A172 (cell line): ENCODE measurements at places on chromosomes 5 and 9. TPM values are rescaled to one million over a fixed set of nuclear protein-coding genes. Genes with fewer than 3 reads are reported as not detected.

GRCh38 chr9:37424204-37424685 is 1.7 kb downstream of the GRHPR start:
- no peak for DNase-seq

DNA sequence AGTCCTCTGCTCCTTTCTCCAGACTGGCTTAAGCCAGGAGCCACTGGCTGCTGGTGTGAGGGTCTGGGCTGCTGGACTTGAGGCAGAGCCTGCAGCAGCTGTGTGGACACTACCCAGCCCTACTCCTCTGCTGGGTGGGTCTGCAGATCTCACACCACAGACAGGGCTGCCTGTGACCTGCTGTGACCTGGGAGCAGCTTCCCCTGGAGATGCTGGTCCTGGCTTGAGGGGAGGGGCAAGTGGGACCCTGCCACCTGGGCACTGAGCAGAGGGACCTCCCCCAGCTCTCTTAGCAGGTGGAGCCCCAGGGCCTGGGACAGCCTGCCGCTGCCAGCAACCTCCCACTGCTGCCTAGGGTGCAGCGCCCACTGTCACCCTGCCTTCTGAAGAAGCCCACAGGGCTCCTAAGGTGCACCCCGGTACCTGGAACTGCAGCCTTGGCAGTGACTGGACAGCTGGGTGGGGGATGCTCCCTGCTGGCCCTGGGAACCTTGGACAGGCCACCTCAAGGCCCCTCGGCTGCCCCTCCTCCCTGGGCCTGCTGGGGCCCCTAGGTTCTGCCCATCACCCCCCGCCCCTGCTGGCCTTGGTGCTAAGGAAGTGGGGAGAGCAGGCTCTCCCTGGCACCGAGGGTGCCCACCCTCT is 9.1 kb downstream of the CACFD1 start:
- DNase-seq, result no peak

Gene SGCD
- 3.5 and 8.5 TPM in 2 replicates for total RNA-seq

Gene ALAD
- total RNA-seq, result 8.4 and 8.8 TPM in 2 replicates
